ENCODE measurements at places on chromosomes 3 and 15.

GRCh38 chr3:62632510-62633294 is 242.5 kb downstream of the CADPS start:
- DNase-seq = no peak

DNA sequence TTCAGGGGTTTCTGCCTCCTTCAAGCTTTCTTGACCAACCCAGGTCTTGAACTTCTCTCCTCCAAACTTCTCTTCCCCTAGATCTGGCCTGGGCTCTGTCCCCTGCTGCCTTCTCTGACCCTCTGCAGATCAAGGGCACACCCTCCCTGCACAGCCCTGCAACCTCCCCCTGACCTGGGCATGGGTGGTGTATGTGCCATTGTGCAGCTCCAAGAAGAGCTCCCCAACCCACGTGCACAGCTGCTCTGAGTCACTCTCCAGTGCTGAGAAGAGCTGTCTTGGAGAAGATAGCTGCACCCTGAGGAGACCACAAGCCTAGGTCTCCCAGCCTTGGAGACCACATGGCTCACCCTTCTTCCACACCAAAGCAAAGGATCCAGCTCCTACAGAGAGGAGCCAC is 8.0 kb downstream of the MAN2C1 start:
- no peak for DNase-seq

DNA sequence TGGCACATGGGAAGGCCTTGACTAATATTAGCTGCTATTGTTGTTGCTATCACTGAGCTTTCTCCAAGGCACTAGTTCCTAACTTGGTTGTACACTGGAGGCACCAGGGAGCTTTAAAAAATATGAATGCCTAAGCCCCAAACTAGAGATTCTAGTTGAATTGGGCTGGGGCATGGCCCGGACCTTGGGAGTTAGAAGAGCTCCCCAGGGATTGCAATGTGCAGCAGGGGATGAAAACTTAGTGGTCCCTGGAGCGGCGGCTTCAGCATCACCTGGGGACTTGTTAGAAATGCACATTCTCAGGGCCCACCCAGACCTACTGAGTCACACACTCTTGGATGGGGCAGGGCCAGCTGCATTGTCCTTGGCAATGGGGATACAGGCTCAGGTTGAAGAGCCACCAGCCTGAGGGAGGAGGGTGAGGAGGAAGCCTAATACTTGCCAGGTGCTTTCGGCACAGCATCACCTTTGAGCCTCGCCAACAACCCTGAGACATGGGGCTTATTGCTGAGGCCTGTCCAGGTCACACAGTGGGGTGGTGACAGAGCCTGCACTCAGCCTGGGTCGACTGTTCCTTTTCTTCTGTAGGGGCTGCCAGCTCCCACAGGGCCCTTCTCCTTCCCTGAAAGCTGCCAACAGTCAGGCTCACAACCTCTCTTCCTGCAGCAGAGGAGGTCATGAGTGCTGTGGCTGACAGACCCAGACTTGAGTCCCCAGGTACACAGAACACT is 84.5 kb downstream of the ATP2B2 start:
- DNase-seq = no peak

DNA sequence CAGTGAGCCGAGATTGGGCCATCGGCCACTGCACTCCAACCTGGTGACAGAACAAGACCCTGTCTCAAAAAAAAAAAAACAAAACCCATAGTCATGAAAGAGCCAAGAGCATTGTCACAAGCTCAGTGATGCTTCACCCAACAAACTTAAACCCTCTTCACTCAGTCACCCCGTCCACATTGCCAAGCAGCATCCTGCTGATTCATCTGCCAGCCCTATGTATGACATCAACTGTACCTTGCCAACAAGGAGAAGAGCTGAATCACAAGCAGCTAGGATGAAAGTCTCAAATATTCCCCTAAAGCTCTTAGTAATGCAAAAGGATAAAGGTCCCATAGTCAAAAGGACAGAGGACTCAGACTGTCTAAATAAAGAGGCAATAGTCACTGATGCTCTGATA is 90.0 kb downstream of the ANO10 start:
- DNase-seq = no peak
